ENCODE measurements at places on chromosomes 12 and 14.

GRCh38 chr14:27863166-27863565, 903.4 kb upstream of the FOXG1 start:
- no peaks in the 10 kb centered on the region for H3K36me3 ChIP-seq
- H3K4me3 ChIP-seq, result no peak overlapping the region
- no peak overlapping the region for H3K27ac ChIP-seq
- H3K27me3 ChIP-seq, result no peaks in the 10 kb centered on the region
- DNase-seq, result no peak
- H3K4me1 ChIP-seq, result no peaks in the 10 kb centered on the region

DNA sequence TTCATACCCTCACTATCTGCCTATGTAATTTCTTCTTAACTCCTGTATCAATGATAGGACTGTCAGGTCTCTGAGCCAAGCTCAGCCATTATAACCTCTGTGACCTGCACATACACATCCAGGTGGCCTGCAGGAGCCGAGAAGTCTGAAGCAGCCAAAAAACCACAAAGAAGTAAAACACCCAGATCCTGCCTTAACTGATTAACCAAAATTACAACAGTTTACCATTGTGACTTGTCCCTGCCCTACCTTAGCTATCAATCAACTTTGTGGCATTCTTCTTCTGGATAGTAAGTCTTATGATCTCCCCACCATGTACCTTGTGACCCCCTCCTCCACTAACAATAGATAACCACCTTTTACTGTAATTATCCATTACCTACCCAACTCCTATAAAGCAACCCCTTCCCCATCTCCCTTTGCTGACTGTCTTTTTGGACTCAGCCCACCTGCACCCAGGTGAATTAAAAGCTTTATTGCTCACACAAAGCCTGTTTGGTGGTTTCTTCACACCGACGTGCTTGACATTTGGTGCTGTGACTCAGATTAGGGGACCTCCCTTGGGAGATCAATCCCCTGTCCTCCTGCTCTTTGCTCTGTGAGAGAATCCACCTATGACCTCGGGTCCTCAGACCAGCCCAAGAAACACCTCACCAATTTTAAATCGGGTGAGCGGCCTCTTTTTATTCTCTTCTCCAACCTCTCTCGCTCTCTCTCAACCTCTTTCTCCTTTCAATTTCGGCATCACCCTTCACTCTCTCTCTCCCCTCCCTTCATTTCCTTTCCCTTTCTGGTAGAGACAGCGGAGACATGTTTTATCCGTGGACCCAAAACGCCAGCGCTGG, 11.5 kb upstream of the LGMN start:
- peaks cover 3% of the 10 kb centered on the region for H3K27me3 ChIP-seq
- no peak overlapping the region for H3K27ac ChIP-seq
- no peaks in the 10 kb centered on the region for H3K36me3 ChIP-seq
- no peak for DNase-seq
- H3K4me1 ChIP-seq, result no peaks in the 10 kb centered on the region

DNA sequence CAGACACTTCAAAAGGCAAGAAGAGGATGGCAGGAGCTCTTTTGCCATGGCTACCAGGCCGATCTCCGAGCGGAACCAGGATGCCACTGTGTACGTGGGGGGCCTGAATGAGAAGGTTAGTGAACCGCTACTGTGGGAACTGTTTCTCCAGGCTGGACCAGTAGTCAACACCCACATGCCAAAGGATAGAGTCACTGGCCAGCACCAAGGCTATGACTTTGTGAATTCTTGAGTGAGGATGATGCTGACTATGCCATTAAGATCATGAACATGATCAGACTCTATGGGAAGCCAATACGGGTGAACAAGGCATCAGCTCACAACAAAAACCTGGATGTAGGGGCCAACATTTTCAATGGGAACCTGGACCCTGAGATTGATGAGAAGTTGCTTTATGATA, 9.8 kb downstream of the GARIN2 start:
- H3K36me3 ChIP-seq, result no peaks in the 10 kb centered on the region
- no peak for DNase-seq
- no peaks in the 10 kb centered on the region for H3K27me3 ChIP-seq
- no peak overlapping the region for H3K27ac ChIP-seq
- H3K4me3 ChIP-seq, result no peak overlapping the region

DNA sequence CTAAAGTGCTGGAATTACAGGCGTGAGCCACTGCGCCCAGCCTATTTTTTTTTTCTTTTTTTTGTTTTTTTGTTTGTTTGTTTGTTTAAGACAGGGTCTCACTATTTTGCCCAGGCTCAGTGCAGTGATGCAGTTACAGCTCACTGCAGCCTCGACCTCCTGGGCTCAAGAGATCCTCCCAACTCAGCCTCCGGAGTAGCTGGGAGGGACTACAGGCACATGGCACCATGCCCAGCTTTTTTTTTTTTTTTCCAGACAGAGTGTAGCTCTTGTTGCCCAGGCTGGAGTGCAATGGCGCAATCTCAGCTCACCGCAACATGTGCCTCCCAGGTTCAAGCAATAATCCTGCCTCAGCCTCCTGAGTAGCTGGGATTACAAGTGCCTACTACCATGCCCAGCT, 5.8 kb upstream of the ITFG2 start:
- peaks cover 37% of the 10 kb centered on the region for H3K36me3 ChIP-seq
- no peak overlapping the region for H3K4me3 ChIP-seq
- H3K27me3 ChIP-seq, result no peaks in the 10 kb centered on the region
- H3K4me1 ChIP-seq, result no peaks in the 10 kb centered on the region
- no peak overlapping the region for H3K27ac ChIP-seq

DNA sequence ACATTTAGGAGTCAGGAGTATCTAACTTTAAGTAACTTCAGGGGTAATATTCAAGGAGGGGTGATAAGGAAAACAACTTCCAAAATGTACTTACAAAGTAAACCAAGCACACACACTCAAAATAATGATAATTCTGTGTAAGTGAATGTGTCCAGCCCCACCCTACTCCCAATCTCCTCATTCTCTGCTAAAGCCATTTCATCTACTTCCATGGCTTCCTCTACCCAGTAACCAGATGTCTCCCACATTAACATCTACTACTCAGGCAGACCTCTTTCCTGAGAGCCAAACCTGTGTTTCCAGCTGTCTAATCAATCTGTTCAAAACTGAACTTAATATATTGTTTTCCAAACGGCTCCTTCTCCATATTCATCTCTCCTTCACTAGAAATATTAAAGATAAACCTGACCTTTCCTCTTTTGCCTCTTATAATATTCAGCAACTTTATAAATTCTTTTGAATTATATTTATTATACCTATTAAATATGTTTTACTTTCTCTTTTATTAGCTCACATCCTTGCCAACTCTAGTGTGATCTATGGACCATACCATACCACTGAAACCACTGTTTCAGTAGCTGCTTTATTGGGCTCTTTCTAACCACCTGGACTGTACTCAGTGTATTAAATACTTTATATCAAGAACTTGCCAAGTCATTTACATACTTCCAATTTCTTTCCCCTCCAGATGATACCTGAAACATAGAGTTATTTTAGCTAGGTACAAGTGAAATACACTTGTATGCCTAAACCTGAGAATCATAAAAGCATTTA, 170.7 kb downstream of the PPFIA2 start:
- no peak overlapping the region for H3K27ac ChIP-seq
- no peaks in the 10 kb centered on the region for H3K4me1 ChIP-seq
- H3K36me3 ChIP-seq, result no peaks in the 10 kb centered on the region
- H3K4me3 ChIP-seq, result no peak overlapping the region
- no peaks in the 10 kb centered on the region for H3K27me3 ChIP-seq

DNA sequence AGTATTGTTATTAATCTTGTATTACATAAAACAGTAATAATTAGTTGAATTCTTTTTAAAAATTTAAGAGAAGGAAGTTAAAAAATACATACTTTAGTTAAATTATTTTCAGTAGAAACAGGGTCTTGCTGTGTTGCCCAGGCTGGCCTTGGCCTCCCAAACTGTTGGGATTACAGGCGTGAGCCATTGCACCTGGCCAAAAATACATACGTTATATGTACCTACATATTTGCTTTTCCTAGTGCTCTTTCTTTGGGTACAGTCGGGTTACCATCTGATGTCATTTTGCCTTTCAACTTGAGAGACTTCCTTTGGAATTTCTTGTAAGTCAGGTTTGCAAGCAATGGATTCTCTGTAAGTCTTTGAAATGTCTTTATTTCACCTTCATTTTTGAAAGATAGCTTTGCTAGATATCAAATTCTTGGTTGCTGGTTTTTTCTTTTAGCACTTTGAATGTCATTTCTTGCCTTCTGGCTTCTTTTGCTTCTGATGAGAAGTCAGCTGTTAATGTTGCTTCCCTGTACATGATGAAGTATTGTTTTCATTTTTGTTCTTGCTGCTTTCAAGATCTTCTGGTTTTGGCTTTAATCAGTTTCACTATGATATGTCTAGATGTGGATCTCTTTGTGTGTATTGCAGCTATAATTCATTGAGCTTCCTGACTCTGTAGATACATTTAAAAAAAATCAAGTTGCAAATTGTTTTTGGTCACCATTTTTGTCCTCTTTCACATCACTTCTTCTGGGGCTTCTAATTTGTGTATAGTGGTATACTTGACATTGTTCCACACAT, 84.4 kb downstream of the SPATS2 start:
- no peaks in the 10 kb centered on the region for H3K27me3 ChIP-seq
- no peaks in the 10 kb centered on the region for H3K4me1 ChIP-seq
- no peaks in the 10 kb centered on the region for H3K36me3 ChIP-seq
- DNase-seq, result no peak

DNA sequence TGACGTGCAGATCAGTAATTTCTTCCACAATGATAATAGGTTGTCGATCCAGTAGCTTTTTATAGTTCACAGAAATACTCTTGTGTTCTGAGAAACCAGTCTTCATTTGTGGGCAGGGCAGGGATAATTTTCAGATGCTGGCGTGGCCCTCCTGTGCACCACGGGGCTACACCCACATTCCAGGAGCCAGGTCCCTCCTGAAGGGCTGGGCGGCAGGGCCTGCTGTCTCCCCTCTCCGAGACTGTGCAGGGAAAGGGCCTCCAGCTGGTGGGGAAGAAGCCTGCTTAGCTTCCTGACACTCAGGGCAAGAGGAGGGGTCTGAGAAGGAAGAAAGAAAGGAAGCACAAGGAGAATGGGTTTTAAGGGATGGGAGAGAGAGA, 94.9 kb downstream of the ADGRD1 start:
- no peaks in the 10 kb centered on the region for H3K4me1 ChIP-seq
- H3K36me3 ChIP-seq, result no peaks in the 10 kb centered on the region
- DNase-seq, result no peak
- H3K27me3 ChIP-seq, result no peaks in the 10 kb centered on the region
- H3K27ac ChIP-seq, result no peak overlapping the region

GRCh38 chr14:66005900-66006434, 480.2 kb upstream of the CCDC196 start:
- no peak overlapping the region for H3K27ac ChIP-seq
- no peaks in the 10 kb centered on the region for H3K27me3 ChIP-seq
- no peaks in the 10 kb centered on the region for H3K36me3 ChIP-seq
- no peak for DNase-seq

- H3K4me3 ChIP-seq, result peak overlapping the region; percentile 9
- no peaks in the 10 kb centered on the region for H3K4me1 ChIP-seq
- no peaks in the 10 kb centered on the region for H3K27me3 ChIP-seq
- H3K36me3 ChIP-seq, result no peaks in the 10 kb centered on the region
Measured at GRCh38 chr12:123445388-123446332, 9.2 kb upstream of the RILPL2 start.

DNA sequence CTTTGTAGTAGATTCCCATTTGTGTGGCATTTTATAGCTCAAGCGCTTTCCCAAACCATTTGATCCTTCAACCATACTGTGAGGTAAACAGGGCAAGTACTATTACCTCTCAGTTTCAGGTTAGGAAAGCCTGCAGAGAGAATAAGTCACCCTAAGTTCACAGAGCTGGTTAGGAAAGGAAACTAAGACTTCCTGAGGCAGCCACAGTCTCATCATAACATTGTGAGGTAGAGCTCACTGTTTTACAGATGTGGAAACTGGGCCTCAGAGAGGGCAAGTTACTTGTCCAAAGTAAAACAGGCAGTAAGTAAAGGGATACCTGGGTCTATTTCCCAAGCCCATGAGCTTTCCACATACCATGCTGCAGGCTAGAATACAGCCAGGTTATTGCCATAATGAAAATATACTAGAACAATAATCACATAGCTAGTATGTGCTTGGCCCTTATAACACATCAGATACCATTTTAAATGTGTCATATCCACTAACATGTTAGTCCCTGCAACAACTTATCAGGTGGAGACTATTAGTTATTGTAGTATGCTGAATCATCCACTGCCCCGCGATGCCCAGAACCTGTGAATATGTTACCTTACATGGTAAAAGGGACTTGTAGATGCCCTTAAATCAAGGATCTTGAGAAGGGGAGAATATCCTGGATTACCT, 150.9 kb upstream of the GRIP1 start:
- H3K27me3 ChIP-seq, result no peaks in the 10 kb centered on the region
- no peak for DNase-seq
- H3K27ac ChIP-seq, result no peak overlapping the region
- H3K4me1 ChIP-seq, result no peaks in the 10 kb centered on the region
- no peak overlapping the region for H3K4me3 ChIP-seq

DNA sequence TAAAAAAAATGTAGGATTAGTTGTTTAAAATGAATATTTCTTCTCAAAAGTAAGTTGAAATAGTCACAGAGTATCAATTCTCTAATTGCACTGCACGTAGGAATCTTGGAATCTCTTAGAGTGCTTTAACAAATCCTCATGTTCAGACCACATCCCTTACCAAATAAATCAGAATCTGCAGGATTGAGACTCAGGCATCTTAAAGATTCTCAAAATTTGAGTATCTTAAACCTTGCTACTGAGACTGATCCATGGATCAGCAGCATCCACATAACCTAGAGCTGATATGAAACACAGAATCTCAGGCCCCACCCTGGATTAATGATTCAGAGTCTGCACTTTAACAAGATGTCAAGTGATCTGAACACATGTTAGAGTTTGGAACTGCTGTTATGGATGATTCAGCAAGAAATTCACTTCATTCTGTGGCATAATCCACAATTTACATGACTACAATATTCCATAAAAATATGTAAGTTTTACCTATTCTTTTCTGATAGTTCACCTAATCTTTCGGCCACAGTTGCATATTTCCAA, 58.7 kb downstream of the ADAMTS20 start:
- H3K4me3 ChIP-seq, result no peak overlapping the region
- H3K27ac ChIP-seq, result no peak overlapping the region
- no peak for DNase-seq
- no peaks in the 10 kb centered on the region for H3K27me3 ChIP-seq
- H3K36me3 ChIP-seq, result no peaks in the 10 kb centered on the region
- H3K4me1 ChIP-seq, result no peaks in the 10 kb centered on the region

DNA sequence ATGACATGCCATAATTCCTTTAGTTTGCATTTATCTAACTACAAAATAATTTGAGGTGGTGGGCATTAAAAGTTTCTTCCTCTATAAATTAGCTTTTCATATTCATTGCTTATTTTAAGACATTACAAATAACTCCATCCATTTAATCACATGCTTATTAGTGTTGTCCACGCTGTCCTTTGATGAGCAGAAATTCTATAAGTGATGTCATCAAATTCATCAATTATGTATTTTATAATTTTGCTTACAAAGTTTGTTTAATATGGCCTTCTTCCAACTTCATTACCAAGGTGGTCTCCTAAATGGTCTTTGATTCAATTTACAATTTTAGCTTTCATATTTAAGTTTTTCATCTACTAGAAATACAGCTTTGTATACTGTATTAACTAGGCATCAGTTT, 173.5 kb downstream of the PRKD1 start:
- H3K36me3 ChIP-seq, result no peaks in the 10 kb centered on the region
- H3K27ac ChIP-seq, result no peak overlapping the region
- no peak for DNase-seq
- no peaks in the 10 kb centered on the region for H3K4me1 ChIP-seq

Measured in tibial artery (tissue), 4 donors.